Stromal cell of bone marrow (primary cell): ENCODE measurements at places on chromosomes 4 and X.
A peak's percentile ranks its signal among the peaks of the same experiment; 100 is the strongest.

- DNase-seq, result no peak
Measured at GRCh38 chrX:152061083-152061482, 77.3 kb downstream of the MAGEA10 start.

DNA sequence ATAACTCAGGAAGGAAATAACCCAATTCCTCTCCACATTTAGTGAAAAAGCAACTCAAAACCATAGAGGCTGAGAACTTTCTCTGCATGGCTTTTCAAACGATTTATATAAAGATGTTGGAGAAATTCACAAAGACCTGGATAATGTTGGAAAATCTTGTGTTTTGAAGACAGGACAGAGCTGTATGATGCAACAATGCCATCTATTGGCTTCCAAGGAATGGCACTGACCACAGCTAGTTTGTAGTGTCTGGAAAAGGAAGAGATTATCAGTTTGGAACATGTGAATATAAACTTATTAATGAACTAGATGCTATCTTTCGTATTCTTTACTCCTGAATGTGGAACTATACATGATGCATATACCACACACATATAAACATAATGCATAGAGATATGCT lies 503.6 kb downstream of the IL1RAPL1 start:
- no peak for DNase-seq

DNA sequence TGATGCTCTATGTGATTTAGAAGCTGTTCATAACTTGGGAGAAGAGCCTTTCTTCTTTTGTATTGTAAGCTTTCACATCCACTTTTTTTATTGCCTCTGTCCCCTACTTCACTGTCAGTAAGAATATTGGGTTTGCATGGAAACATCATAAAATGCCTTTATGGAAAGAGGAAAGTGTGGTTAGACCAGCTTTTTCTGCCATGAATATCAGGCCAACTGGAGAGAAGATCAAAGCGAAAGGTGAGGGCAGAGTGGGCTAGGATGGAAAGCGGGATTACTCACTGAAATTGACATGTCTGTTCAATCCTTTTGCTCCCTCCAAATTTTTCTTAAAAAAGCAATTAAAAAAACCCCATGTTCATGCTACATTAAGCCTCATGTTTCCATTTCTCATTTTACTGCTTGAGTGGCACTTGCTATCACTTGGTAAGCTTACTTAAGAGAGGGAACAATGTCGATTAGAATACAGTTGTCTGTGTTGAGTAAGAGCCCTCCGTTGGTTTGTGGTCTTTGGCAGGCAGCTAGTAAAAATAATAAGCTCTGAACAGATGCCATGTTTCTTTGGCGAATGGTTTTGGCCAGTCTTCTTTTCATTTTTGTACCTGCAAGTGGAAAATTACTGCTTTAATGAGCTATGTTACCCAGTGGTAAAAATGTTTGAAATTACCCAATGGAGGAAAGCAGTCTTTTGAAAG lies 35.9 kb downstream of the SUPT20HL1 start:
- DNase-seq, result peak; percentile 45

GRCh38 chr4:159046683-159047082 lies 56.2 kb upstream of the RAPGEF2 start:
- no peak for DNase-seq

DNA sequence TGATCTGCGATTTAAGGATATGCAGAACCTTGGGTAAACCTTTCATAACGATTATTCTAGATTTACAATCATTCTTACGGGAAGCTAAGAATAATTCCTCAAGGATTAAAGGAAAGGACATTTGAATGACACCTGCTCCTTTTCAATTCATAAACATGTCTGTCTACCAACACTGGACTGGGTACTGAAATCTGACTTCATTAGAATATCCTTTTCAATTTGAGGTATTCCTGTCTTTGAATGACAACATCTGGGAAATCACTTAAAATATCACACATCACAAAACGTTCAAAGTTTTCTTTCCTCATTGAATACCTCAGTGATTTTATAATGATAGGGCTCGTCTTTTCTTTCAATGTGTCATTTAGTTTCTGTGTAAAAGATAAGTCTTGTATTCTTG lies 87.7 kb downstream of the CFAP47 start:
- DNase-seq, result no peak

DNA sequence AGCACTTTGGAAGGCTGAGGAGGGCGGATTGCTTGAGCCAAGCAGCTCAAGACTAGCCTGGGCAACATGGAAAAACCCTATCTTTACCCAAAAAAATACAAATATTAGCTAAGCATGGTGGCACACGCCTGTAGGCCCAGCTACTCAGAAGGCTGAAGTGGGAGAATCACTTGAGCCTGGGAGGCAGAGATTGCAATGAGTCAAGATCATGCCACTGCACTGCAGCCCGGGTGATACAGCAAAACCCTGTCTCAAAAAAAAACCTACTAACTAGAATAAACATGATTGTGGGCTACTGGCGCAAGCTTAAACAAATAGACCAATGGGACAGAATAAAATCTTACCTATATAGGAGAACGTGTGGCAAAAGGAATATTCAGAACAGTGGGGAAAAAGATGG lies 7.3 kb downstream of the CDKL2 start:
- DNase-seq, result no peak

GRCh38 chr4:73631565-73632226 lies 11.5 kb upstream of the RASSF6 start:
- DNase-seq, result no peak

GRCh38 chrX:55713631-55714030 lies 3.9 kb upstream of the RRAGB start:
- DNase-seq, result no peak

DNA sequence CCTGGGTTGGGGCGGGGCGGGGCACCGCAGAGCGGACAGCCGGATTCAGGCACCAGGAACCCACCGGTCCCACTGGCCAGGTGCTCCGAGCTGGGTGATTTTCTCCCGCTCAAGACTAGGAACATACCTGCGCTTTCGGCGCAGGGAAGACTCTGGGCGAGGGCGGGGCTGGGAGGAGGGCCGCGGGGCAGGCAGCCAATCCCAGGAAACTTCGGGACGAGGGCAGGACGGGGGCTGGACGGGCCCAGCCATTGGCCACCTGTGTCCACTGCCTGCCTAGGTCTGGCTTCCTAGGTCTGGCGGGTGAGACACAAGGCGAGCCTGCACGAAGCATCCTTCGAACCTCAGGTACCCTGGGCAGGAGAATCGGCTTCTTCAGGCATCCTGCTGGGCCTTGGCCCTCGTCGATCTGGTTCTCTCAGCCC lies 274 bp upstream of the ERVMER34-1 start:
- no peak for DNase-seq

DNA sequence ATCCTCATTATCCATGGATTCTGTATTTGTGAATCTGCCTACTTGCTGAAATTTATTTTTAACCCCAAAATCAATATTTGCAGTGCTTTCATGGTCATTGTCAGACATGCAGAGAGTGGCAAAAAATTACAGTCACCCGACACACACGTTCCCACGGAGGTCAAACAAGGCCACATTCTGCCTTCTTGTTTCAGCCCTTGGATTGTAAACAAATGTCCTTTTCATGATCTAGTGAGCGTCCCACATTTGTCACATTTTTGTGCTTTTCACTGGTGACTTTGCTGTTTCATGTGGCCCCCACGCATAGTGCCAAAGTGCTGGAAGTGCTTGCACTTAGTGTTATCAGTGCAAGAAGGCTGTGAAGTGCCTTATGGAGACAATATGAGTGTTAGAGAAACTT lies 45.0 kb downstream of the SOD3 start:
- DNase-seq, result no peak

DNA sequence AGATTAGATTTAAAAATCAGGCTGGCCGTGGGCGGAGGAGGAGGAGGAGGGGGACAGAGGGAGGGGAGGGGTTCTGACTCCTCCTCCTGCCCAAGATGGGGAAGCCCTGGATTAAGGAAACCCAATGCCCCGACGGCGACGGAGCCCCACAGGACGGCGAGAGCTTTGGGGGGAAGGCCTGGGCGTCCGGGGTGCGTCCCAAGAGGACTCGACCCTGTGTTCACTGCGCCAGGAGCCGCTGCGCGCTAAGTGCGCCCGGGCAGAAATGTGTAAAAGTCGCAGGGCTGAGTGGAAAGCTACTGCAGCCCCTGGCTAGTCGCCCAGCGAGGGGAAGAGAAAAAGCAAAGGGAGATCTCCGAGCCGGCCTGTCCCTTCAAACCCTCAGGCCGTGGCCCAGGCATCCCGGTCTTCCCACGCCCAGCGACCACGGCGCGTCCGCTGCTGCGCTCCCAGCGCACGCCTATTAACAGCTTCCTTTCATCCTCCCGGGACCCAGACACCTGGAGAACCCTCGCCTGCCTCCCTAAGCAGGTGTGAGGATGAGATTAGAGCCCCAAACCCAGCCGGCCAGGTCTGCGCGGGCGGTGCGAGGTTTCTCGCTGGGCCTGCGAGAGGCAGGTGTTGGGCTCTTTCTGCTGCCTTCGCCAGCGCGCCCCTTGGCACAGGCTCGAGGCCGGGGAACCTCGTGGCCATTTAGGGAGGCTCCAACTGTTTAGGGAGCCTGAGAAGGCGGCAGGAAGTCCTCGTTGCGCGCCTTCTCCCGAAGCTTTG lies 1.4 kb upstream of the RPS6KA3 start:
- no peak for DNase-seq

- DNase-seq, result no peak
Measured at GRCh38 chr4:848307-848691, 22.4 kb upstream of the CPLX1 start.

- no peak for DNase-seq
Measured at GRCh38 chr4:39023059-39023458, 9.2 kb downstream of the TMEM156 start.

DNA sequence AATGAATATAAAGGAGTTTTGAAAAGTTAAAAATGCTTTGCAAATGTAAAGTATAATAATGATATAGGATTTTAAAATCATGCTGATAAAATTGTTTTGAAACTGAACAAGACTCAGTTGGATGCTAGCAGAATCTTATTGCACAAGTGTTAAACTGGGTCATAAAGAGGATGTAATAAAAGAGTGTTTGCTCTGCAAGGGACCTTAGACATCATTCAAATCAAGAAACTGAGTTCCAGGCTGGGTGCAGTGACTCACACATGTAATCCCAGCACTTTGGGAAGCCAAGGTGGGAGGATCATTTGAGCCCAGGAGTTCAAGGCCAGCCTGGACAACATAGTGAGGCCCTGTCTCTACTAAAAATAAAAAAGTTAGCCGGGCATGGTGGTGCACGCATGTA lies 27.5 kb upstream of the DUSP21 start:
- DNase-seq, result no peak

GRCh38 chr4:144347121-144347520 lies 206.6 kb upstream of the GYPA start:
- DNase-seq, result no peak

- DNase-seq, result no peak
Measured at GRCh38 chr4:38242101-38242500, 281.9 kb downstream of the PTTG2 start.
